Activated CD4-positive, alpha-beta T cell treated with anti-CD3 and anti-CD28 coated beads for 24 hours (primary cell): ENCODE measurements at places on chromosomes 16 and 17.

DNA sequence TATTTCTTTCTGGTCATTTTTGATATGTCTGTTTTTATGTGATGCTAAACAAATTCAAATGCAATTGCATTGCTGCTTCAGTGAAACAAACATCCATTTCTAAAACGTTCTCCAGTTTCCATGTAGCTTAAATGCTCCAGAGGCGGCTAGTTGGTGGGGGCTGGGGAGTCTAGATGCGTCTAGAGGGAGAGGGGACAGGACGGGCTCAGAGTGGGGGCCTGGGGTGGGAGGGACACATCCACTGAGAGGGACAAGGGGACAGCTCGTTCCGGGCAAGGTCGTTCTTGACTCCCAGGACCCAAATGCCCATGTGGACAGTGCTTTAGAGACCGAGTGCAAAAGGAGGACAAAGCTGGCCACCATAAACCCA, 102.3 kb downstream of the FOXL1 start:
- DNase-seq, result no peak

DNA sequence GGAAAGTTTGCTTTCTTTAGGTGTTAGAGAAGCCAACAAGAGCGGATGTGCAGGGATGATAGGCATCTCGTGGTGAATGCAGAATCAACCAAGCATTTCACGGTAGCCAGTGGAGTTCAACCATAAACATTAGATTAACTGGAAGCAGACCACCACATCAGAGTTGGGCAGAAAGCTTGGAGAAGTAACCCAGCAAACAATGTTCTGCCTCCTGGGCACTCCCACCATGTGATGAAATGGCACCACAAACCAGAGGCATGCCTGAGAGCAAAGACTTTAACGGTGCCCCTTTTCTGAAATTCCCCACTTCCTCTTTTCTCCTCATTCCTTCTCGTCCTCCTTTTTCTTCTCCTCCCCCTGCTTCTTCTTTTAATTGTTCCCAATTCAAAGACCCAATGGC, 193.5 kb upstream of the ANKFN1 start:
- DNase-seq, result no peak

DNA sequence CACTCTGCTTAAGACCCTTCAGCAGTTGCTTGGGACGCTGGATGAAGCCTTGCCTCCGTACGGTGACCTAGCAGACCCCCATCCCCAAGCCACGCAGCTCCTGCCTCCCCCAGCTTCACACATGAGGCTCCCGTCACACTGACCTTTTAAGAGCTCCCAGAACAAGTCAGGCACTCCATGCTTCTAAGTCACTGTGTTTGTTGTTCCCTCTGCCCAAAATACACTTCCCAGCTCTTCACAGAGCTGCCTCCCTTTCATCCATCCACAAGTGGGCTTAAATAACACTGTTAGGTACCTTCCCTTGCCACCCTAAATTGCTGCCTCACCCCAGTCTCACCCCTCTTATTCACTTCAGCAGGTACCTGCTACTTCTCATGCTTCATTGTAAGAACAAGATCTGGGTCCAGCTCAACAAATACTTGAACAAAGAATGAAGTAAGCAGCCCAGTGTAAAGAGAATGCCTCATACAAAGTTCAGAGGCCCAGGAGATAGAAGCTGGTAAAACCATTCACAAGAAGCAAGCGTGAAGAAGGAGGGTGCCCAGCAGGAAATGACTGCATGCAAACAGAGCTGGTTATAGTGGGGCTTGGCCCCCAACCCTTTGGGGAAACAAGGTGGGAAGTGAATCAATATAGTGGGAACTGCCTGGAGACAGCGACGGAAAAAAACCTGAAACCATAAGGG, 5.8 kb downstream of the ZC3H7A start:
- DNase-seq, result no peak

- DNase-seq, result no peak
These were observed 161.1 kb upstream of the NOG start for GRCh38 chr17:56432443-56432842.

- DNase-seq, result peak; percentile 42
These were observed 218.7 kb downstream of the NTN1 start for GRCh38 chr17:9239793-9240658.

DNA sequence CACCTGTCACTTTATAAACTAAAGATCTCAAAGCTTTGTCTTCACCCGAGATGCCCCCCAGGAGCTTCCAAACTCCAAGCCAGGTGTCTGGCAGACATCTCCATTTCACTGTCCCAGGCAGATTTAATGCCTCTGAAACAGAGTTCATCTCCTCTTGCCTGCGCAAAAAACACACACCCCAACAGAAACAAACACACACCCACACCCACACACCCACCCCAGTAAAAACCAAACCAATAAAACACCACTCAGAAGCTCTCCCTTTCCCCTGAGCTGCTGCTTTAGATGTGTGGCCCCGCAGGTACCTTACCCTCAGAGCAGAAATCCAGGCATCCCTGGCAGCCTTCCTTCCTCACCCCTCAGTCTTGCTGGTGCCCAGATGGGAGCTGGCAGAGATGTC, 14.4 kb downstream of the SEC14L1 start:
- no peak for DNase-seq

DNA sequence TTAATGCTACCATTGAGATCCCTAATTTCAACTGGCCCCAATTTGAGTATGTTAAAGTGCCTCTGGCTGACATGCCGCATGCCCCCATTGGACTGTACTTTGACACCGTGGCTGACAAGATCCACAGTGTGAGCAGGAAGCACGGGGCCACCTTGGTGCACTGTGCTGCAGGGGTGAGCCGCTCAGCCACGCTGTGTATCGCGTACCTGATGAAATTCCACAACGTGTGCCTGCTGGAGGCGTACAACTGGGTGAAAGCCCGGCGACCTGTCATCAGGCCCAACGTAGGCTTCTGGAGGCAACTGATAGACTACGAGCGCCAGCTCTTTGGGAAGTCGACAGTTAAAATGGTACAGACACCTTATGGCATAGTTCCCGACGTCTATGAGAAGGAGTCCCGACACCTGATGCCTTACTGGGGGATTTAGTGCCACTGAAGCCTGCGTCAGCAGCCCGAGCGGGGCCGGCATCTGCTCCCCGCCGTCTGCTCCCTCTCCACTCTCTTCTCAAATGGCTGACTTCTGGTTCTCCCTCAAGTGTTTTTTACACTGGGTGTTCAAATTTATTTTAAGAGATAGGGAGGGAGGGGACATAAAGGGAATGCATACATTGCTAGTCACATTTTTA, 22.9 kb downstream of the DUSP14 start:
- no peak for DNase-seq

DNA sequence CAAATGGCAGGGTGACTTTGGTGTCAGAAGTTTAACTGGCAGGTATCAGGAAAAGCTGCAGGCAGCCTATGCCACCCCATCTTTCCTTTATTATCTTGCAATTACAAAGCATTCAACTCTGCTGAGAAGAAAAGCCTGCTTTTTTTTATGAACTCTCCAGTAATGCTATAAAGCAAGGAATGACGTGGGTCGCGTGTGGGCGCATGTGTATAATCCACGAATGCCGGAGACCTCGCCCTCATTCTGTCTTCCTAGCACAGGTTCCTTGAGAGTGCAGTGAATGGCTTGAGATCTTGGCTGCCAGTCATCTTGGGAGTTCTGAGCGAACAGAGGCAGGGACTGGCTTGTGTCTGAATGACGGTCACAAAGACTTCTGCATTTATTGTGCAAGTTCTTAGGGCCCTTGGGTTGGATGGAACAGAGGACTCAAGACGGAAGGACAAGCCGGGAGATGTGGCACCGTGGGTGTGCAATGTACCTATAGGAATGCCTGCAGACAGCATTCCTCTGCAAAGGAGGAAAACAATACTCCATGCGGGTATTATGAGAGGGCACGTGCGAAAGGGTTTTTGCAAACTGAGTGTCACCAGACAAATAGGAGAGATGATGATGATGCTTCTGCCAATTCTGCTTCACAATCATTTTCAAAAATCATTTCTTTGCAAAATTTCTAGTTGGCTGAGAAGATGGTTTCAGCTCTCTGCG, 96.1 kb upstream of the ELAC2 start:
- DNase-seq, result no peak

GRCh38 chr16:89117227-89117974, 23.7 kb downstream of the ACSF3 start:
- DNase-seq, result no peak

DNA sequence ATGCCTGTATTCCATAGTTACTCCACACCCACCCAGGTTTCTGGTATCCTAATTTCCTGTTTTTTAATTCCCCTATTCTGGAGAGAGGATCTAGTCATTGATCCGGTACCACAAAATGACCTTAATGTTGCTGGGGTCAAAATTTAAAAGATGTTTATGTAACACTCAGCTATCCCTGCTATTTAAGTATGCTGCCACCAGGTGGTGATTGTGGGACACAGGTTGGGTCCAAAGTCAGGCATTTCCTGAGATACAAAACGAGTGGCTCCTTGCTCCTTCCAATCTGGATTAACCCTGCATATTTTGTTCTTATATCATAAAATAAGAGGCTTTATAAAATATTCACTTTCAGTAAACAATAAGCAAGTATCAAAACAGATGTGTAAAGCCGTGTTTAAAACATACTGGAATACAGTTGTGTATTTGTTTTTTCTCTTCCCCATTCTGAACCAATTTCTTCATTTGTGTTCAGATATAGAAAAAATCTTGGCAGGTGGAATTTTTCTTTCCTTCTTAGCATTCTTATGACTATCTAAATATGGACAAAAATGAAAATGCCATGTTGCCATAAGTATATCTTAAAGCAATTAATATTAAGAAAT, 16.3 kb downstream of the HS3ST4 start:
- DNase-seq, result no peak

- DNase-seq, result no peak
These were observed 23.5 kb downstream of the SMTNL2 start for GRCh38 chr17:4607773-4608187.

GRCh38 chr16:69712914-69713581, 13.3 kb downstream of the NQO1 start:
- DNase-seq, result no peak

- DNase-seq, result no peak
These were observed 13.6 kb downstream of the PTRH2 start for GRCh38 chr17:59693582-59693981.

- DNase-seq, result no peak
These were observed 29.0 kb downstream of the ZNF750 start for GRCh38 chr17:82810644-82811430.

DNA sequence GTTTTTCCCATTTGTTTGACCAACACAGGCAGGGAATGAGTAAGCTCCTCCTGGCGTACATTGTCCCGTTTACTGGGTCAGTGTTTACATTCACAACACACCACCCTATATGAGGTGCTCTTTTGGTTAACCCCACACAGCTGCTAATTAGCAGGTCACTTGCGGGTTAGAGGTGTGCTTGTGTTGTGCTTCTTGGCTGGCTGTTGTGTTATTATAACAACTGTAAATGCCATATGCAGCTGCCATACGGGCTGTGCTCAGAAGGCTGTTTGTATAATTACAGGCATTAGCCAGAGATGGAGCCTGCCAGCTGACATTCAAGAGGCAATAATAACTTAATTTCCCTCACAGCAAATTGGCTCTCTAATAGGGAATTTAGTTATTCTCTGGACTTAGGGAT, 205.1 kb upstream of the ELAC2 start:
- no peak for DNase-seq

DNA sequence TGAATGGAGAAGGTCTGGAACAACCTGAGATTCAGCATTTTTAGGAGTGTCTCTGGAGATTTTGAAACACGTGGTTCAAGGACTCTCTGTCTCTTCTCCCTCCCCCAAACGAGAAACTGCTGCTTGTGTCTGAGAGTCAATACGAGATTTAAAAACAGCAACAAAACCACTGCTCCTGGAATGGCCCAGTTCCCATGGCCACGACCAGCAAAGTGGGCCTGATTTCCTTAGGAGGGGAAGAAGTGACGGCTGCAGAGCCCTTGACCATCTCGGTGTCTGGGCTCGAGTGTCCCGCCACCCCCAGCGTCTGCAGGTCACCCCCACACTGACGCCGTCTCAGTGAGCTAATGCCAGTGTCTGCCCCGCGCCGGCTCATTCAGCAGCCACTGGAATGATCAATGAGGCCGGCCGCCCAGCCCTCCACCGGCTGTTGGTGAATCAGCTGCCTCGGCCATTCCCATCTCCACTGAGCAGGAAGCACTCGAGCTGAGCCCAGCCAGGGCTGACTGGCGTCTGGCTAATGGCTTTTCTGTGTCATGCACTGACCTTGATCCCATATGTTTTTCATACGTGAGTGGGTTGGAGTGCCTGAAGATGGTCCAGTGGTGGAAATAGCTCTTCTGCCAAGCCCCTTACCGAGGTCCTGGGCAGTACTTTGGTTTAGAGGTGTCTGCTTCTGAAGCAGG, 151.8 kb downstream of the PITPNC1 start:
- no peak for DNase-seq

GRCh38 chr16:56780646-56781045, 50.7 kb downstream of the NUP93 start:
- no peak for DNase-seq

DNA sequence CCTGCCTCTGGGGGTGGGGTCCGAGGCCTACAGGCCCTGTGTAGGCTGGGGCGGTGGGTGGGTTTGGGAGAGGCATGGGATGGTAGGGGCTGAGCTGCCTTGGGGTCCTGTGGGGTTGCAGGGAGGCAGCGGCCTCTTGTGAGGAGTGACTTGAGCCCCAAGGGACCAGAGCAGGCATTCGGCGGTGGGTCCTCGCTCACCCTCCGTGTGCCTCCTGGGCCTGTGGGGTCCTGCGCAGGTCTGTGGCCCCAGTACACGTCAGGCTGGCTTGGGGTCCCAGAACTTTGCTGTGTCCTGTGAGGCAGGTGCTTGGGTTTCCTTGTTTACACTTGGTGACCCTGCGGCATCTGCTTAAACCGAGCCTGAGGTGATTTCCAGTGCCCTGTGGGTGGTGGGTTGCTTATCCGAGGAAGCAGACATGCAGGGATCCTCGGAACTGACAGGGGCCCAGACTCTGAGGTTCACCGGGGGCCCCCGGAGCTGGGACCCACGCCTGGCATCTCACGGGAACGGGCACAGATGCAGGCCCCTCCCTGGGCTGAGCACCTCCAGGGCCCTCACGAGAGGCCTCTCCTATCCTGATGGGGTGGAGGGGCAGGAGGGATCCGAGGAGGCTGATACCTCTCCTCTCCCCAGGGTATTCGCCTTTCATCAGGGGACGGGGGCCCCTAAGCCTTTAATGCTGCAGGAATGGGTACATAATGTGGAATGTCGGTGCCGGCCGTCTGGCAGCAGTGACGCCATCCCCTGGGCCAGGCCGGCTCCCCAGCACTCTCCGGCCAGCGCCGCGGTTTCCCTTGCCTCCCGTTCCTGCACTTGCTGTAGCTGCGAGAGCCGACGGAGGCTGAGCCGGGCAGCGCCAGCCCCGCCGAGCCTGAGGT, 7.7 kb downstream of the METRNL start:
- no peak for DNase-seq
